ENCODE measurements at places on chromosomes 4 and X.

GRCh38 chr4:133156556-133156955 is 7.5 kb downstream of the PCDH10 start:
- no peak for DNase-seq

DNA sequence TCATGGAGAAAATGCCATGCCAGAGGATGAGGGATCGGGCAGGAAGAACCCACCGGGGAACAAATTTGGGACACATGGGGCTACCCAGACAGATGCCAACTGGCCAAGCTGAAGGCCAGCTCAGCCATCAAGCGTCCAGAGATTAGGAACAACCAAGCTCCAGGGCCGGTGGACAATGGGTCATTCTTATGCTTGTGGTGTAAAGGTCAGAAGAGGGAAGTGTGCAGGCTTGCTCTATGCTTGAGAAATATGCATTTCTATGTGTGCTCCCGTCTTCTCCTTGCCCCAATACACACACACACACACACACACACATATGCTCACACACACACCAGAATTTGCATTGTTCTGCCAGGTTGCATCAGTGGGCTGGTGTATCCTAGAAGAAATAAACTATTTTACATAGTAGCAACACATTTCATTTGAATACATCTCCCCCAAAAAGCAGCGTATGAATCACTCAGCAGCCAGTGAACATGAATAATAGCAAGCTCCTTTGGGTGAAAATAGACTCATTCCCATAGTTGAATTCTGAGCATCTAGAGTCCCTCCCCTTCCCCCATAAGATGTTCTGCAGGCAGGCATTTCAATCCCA is 201.9 kb upstream of the PPARGC1A start:
- no peak for DNase-seq

DNA sequence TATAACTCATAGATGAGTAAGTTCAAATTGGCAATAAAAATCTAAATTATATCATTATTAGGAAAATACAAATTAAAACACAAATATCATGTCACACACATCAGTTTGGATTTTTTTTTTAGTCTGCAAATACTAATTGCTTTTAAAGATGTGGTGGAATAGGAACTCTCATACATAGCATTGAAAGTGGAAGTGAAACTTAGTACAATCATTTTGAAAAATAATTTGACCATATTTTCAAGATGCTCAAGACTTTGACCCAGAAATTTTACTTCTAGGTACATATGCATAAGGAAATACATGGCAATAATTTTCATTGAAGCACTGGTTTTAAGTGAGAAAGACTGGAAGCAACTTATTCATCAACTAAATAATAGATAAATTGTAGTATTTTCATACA is 147.5 kb upstream of the SMIM31 start:
- DNase-seq: no peak

GRCh38 chrX:48509619-48510018 is 827 bp downstream of the PORCN start:
- DNase-seq: no peak

GRCh38 chr4:153318696-153319320 is 25.7 kb upstream of the MND1 start:
- peak; percentile 44 for DNase-seq

DNA sequence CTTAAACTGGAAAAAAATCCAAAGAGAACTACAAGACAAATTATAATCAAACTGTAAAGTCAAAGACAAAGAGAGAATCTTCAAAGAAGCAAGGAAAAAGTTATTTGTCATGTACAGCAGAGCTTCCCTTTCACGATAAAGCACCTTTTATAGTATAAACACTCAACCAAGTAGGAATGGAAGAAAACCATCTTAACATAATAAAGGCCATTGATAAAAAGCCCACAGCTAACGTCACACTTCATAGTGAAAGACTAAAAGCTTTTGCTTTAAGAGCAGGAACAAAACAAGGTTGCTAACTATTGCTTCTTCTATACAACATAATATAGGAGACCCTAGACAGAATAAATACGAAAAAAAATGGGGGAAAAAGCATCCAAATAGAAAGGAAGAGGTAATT is 595.7 kb upstream of the POU3F4 start:
- no peak for DNase-seq

DNA sequence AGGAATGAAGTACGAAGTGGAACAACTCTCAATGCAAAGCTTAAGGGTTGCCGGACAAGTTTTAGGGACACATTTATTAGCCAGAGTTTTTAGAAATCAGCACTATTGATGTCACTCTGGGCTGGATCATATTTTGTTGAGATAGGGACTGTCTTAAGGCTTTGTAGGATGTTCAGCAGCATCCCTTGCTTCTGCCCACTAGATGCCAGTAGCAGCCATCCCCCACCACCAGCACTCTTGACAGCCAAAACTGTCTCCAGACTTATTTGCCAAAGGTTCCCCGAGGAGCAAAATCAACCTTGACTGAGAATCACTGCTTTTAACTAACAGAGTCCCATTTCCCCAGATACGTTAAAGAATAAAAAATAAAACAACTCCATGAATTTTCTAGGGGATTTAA is 1497.3 kb downstream of the STIM2 start:
- DNase-seq: no peak

DNA sequence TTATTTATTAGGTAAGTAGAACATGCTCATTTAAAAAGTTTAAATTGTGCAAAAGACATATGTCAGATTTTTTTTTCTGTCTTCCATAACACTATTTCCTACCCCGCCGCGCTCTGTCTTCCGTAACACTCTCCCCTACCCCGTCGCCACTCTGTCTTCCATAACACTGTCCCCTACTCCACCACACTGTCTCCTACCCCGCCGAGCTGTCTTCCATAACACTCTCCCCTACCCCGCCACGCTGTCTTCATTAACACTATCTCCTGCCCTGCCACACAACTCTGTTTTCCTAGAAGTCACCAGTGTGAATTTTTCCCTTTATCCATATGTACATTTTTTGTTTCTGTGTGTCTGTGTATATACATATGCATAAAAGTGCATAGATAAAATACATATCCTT is 4.4 kb downstream of the MSMO1 start:
- no peak for DNase-seq

DNA sequence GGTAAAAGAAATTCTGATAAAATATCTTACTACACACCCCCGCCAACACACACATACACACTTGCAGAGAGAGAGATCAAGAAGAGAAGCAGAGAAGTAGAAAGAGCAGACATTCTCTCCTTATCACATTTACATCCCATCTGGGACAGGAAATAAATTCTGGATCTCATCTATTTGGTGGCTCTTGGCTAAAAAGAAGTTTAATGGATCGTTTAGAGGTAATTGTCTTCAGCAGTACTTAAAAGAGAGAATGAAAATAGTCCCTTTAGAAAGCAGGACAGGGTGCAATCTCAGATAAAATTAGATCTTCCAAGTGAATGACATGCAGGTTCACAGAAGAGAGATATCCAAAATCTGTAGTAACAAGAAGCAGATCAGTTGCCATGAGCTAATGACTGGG is 1392.5 kb downstream of the RAPGEF2 start:
- no peak for DNase-seq

GRCh38 chr4:84927428-84927827 is 39.1 kb downstream of the WDFY3 start:
- no peak for DNase-seq

GRCh38 chr4:76954489-76954888 is 4.9 kb downstream of the SEPTIN11 start:
- DNase-seq: no peak

- DNase-seq: peak; percentile 6
Measured at GRCh38 chr4:184575306-184575705, 73.9 kb downstream of the CASP3 start.

DNA sequence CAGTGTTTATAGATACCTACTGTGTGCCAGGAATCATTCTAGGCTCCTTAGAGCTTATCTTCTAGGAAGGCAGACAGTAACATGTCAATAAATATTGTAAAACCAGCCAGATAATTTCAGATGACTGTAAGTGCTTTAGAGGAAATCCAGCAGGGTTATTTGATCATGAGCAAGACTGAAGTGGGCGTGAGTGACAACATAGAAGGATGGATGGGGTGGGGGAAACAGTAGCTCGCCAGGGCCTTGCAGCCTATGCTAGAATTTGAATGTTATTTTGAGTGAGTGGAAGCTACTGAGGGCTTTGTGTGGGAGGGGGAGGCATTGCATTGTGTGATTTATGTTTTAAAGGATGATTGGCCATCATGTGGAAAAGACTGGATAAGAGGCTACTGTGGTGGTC is 6.7 kb downstream of the SRD5A3 start:
- DNase-seq: no peak

- peak; percentile 57 for DNase-seq
Measured at GRCh38 chrX:120213438-120214265, 37.0 kb upstream of the ZBTB33 start.

DNA sequence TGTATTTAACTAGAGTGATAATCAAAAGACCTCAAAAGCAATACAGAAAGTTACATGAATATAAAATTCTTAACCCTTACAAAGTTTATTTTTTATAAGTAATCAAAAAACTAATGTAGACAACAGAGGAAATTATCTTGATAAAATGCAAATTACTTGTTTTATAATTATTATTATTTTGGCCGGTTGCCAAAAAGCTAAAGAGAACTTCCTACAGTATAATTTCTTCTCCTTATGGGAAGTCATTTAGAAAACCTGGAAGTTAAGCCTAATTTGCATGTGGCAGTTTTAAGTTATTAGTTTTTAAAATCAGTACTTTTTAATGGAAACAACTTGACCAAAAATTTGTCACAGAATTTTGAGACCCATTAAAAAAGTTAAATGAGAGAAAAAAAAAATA is 621.3 kb upstream of the PCDH10 start:
- DNase-seq: no peak

DNA sequence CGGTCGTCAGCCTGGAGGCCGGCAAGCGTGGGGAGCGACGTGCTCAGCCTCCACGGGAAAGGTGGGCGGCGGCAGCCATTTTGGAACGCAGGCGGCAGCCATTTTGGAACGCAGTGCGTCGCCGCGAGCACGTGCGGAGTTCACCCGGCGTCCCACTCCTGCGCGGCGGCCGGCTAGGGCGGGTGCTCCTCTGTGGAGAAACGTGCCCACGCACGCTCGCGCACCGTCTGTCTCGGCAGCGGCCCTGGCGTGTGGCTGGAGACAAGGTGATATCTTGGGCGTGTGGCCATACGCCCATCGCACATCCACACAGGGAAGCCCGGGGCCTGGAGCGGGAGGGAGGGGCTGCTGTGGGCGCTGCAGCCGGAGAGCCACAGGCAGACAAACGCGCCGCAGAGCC is 21.1 kb downstream of the CPLX1 start:
- no peak for DNase-seq

DNA sequence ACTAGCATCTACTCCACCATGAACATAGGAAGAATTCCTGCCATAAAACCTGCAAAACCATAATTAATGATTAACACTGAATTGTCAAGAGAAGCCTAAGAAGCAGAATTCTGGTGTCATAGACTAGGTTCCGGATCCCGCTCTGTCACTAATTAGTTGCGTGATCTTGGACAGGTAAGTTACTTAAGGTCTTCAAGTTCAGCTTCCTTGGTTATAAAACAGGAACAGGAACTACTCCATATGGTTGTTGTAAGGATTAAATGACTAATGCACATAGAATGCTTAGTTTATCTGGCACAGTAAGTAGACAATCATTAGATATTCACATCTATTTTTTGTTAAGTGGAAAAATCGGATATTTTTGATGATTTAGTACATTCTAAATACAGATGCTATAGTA is 14.3 kb downstream of the G3BP2 start:
- DNase-seq: no peak

DNA sequence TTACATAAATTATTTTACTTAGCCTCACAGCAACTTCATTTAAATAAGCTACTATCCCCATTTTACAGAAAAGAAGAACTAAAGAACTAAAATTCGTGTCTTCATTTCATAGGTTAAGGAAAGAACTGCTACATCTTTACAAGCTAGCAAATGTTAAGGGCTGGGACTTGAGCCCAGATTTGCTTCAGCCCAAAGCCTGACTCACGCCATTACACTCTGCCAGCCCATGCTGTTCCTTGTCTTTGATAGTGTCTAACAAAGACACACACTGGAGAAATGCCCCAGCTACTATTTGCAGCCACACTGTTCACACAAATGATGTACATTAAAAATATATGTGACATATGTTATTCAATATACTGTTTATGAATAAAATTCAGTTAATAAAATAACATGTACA is 29.0 kb upstream of the ERVMER34-1 start:
- DNase-seq: no peak

- no peak for DNase-seq
Measured at GRCh38 chr4:178871476-178871875, 1429.2 kb upstream of the AGA start.

- DNase-seq: no peak
Measured at GRCh38 chr4:105710012-105710600, 1.5 kb downstream of the GSTCD start.

DNA sequence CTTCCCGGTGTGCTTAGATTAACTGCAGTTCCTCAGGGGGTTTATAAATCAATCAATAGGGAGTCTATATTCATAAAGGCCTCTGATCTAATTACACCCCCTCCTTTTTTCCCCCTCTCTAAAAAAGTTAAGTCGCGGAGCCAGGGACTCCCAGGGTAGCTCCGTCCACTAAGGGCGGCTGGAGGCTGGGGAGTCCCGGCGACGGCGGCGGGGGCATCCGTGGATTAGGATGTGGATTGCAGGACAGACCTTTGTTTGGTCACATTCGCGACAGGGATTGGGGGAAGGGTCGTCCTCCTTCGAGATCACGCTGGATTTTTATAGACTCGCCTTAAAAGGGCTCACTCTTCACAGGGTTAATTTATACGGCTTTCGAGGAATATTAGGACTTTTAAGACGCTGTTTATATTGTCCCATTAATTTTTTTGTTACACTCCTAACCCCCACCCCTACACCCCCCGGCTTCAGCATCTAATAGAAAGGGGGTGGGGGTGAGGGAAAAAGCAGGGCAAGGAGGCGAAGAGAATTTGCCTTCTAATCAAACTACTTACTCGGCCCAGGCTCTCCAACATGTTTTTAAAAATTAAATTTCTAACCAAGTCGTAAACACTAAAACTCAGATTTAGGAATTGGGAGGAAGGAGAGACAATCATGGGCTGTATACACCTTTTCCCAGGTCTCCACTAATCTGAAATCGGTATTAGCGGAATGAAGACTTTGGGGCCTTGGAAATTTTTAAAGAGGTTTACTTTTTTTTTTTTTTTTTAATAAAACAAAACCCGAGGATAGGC is 8.5 kb downstream of the PITX2 start:
- DNase-seq: no peak

GRCh38 chr4:186851291-186852072 is 127.8 kb upstream of the FAT1 start:
- DNase-seq: no peak

All from hematopoietic multipotent progenitor cell treated with erythropoietin and hydrocortisone succinate and interleukin-3 and kit ligand, for 15 days (in vitro differentiated cells).